SK-N-SH (cell line): ENCODE measurements at places on chromosomes 2 and 18. TPM values are rescaled to one million over a fixed set of nuclear protein-coding genes. Genes with fewer than 3 reads are reported as not detected.

Gene GRB14
- 3.9 and 6.4 TPM in 2 replicates for polyA plus RNA-seq

GRCh38 chr2:146917431-146918042, 927.3 kb upstream of the ACVR2A start:
- no peak for DNase-seq

DNA sequence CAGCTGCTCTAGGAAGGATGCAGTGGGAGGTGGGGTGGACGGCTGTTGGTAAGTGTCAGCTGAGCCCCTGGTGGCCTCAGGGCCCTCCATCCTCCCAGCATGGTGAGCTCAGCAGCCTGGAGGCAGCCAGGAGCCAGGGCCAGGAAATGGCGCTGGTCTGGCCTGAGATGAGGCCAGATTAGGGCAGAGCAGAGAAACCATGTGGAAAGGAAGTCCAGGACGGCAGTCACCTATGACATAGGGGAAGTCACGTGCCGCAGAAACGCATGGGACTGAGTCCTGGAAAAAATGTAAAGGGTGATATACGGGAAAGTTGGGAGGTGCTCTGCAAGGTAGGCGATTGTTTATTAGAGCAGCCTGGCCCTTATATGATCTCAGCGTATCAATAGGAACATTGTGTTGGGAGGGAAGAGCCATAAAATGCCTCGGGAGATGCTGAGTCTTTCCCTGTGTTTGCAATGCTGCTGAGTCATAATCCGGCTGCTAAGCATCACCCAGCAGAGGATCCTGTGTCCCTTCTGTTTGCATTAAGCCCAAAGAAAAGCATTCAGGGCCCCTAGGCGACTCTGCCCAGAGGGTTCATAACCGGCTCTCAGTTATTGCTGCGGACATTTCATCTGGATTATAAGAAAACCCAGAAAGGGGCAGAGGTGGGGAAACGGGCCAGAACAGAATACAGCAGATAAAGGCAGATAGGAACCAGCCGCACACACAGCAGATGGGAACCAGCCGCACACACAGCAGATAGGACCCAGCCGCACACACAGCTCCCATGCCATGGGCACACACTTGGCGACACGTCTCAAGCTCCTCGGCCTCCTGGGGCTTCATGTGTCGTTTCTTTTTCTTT, 30.3 kb upstream of the B3GNT7 start:
- DNase-seq = peak; percentile 83

DNA sequence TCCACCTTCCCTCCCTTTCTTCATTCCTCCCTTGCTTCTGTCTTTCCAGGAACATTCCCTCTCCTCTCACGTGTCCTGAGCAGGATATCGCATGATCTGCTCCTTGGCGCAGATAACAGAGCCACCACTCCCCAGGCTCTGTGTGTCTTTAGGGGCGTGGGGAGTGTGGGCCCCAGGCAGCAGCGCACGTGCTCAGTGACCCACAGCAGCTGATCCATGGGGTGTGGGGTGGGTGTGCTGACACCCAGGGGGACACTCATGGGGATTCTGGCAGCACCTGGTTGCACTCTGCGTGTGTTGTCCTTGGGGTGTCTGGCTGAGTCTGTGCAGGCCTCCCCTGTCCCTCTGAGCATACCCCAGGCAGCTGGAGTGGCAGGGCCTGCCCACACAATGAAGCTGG, 9.9 kb upstream of the FOSL2 start:
- no peak for DNase-seq

- no peak for DNase-seq
Measured at GRCh38 chr2:202005272-202005887, 28.3 kb upstream of the FZD7 start.
